GM18507 (cell line): ENCODE measurements at places on chromosomes 16 and 17.

GRCh38 chr17:54785643-54786268 is 114.9 kb upstream of the TOM1L1 start:
- no peak for DNase-seq

- no peak for DNase-seq
Measured at GRCh38 chr16:85573696-85574641, 39.2 kb upstream of the GSE1 start.

GRCh38 chr17:538181-538973 is 176.3 kb downstream of the VPS53 start:
- DNase-seq = no peak

DNA sequence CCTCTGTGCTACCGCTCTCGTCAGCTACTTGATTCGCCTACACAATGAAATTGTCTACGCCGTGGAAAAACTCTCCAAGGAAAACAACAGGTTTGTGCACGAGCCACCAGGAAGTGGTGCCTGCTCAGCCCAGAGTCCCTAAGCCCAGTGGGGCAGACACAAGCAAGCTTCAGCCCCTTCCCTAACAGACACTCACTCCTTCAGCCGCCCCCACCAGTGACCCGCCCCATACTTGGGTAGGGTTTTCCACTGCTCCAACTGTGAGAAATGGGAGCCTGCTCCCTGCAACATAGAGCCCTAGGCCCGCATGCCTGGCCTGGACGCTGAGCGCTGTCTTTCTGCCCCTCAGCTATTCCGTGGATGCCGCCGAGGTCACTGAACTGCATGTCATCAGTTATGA is 28.6 kb upstream of the ENDOV start:
- no peak for DNase-seq

DNA sequence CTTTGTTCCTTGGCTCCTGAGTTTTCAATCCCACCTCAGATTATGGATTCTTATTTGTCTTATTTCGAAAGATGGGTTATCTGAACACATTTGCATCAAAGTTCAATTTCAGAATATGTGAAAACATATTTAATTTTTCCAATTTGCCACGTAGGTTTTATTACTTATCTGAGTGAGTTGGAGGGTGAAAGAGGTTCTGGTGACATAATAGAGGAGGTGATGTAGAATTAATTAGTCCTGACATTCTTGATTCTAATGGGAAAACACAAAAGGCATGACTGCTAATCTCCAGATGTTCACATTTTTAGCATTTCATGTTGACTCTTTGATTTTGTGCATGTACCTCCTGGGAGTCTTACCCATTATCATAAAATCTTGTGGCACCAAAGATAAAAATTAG is 9.1 kb downstream of the TOM1L1 start:
- no peak for DNase-seq

DNA sequence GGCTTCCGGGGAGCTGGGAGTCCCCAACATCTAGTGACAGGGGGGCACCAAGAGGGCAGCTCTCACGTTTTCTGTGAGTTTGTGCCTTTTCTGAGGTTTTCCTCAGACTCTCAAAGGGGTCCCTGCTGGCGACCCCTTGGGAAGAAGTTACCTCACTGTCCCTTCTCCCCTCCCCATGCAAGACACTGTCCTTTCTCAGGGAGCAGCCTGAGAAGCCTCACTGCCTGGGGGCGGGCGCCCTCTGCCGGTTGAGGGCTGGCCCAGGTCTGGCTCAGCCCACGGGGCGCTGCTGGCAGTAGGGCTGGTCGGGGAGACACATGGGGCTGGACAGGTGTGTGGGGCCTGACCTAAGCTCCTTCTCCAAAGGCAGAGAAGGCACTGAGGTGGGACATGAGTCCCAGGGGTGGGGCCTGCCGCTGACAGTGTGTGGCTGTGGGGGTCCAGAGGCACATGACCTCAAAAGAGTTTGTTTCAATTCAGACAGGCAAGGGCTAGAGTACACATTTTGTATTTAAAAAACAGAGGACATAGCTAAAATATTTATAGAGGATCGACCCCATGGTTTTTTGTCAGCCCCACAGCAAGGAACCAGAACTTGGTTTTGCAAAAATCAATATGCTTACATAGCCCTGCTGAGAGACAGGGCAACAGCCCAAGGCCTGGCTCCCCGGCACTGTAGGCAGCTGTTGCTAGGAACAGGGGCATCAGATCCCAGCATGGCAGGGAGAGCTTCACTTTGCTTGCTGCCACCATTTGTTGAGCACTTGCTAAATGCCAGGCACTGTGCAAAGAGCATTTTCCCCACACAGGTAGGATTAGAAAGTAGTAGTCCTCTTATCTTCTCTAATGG is 18.5 kb upstream of the ALDH3A1 start:
- DNase-seq = peak; percentile 67

DNA sequence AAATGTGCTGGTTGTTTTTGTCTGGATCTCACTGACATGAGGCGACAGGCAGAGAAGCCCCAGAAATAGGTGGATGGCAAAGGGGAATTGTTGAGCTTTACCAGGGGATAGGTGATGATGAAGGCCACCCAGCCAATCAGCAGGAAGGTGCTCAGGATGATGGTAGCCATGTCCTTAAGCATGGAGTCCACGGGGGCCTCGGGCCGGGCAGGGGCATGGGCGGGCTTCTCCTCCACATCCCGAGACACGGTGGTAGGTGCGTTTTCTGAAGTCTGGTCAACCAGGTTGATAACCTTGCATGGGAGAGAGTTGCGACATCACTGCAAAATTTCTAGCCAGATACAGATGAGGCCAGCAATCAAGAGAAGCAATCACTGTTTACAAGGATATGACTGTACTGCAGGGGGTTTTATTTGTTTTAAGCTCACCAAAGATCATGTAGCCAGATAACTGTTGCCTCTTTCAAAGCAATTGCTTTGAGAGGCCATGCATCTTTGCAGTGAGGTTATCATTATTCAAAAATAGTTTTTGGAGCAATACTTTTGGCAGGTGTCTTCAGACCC is 37.3 kb upstream of the ICAM2 start:
- no peak for DNase-seq

DNA sequence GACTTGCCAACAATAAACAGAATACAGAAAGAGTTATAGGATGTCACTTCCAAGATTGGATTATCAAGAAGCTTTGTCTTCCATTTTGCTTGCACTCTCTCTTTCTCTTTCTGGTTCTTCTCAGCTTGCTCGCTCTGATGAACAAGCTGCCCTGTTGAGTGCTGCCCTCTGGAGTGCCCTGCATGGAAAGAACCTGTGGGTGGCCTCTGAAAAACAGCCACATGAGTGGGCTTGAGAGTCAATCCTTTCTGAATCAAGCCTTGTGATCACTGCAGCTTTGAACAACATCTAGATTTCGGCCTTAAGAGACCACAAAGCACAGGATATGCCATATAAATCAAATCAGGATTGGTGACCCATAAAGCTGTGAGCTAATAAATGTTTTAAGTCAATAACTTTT is 185.1 kb downstream of the KIF2B start:
- no peak for DNase-seq

- DNase-seq = no peak
Measured at GRCh38 chr17:67635681-67636080, 82.1 kb upstream of the NOL11 start.

DNA sequence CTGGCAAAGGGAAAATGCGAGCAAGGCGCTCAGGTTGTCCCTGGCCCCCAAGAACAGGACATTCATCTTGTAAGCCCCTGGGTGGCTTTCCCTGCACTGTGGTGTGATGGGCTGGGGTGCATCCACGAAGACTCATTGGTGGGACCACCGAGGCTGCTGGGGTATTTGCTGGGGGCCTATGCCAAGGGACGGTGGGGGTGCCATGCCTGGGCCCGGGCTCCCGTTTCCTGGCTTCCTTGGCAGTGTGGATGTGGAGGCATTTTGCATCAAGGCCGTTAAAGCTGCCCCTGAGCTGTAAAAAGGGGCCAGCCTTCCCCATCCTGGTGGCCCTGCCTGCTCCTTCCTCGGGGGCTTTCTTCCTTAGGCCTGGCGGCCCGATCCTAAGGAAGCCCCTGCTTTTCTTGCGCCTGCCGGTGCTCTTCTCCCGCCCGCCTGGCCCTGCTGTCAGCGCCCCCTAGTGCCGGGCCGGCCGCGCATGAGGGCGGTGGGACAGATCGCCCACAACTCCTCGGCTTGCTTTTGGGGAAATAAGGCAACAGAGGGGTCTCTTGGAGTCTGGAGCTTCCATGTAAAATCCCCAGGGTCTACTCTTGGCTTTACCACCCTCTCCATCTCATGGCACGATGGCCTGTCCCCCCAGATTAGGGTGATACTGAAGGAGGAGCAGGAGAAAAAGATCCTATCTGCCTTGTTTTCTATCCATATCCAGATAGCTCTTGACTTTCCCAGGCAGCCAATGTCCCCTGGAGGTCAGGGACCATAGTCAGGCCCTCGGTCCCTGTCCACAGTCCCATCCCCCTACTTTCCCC is 9.8 kb upstream of the TBX2 start:
- no peak for DNase-seq

DNA sequence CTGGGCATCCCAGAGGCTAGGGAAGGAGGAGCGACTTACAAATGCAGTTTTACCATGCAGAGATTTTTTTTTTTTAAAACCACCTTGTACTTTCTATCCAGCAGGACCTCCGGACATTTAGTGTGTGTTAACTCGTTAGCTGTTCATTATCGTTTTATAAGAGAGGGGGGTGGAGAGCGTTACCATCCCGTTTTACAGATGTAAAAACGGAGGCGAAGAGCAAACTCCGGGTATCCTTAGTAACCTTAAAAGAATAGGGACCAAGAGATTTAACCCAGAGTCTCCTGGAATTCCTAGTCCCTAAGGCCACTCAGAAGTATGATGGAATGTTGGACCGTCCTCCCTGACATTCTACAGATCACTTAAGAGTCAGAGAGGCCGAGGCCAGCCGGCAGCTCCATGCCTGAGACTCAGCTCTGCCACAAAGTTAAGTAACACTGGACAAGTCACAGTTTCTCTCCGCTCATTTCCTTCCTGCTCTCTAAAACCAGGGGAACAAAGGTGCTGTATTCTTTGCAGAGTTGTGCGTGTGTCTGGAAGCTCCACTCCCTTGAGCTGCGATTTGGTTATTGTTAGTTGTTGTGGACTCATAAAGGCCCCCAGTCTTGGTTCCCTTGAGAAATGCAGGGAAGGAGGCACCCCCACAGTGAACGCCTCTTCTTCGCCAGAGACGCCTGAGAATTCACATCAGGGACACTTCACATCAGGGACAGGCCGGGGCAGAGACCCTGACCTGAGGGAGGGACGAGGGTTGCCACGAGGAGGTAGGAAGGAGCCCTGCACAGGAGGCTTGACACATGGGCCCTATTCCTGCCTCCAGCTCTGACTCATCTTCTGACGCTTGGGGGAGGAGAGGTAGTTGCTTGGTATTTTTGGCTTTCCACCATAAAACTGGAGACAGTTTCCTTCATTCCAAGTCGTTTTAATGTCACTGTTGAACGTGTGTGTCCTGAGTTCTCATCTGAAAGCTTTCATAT is 1.2 kb downstream of the DUSP14 start:
- DNase-seq = no peak

DNA sequence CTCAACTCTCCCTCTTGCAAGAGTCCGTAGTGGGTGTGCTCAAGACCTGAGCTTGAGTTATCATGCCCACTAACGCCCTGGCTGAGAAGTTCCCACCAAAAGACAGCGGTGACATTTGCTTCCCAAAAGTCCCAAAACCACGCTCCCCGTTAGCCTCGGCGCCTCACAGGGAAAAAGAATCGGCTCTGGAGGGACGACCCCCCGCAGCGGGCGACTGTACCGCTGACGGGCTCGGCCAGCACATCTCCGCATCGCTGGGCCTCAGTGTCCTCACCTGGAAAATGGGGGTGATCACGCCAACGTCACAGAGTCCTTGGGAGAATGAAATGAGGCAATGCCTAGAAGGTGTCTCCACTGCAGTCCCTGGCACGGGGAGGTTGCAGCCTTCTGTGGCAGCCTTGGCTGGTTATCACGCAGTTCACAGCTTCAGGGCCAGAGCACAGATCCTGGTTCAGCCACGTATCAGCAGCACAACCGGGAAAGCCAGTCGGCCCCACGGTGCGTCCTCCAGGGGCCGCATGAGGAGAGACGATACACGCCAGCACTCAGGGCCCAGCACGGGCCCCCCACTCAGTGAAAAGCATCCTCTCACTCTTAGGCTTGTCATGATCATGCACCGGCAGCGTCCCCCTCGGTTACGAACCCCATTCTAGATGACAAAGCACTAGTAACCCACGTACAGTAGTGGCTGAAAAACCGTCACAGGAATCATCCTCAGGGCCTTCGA is 32.9 kb downstream of the NXN start:
- DNase-seq = no peak

- DNase-seq = no peak
Measured at GRCh38 chr17:79026376-79027273, 2.7 kb downstream of the C1QTNF1 start.

DNA sequence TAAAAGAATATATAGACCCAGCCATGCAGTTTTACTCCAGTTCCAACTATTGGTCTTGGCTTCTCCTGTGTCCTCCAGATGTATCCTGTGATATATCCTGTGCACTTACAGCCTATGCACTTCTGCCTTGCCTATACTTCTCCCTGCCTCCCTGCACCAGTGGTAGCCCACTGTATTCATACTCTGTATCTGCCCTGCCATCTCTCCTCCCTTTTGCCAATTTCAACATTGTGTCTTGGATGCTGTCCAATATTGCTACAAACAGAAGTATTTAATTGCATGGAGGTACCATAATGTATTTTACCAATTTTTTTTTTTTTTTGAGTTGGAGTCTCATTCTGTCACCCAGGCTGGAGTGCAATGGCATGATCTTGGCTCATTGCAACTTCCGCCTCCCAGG is 242.7 kb downstream of the HAPSTR1 start:
- DNase-seq = no peak

GRCh38 chr17:64129515-64129764 is 504 bp downstream of the ERN1 start:
- no peak for DNase-seq

- DNase-seq = no peak
Measured at GRCh38 chr16:62738666-62739460, 702.6 kb upstream of the CDH8 start.

DNA sequence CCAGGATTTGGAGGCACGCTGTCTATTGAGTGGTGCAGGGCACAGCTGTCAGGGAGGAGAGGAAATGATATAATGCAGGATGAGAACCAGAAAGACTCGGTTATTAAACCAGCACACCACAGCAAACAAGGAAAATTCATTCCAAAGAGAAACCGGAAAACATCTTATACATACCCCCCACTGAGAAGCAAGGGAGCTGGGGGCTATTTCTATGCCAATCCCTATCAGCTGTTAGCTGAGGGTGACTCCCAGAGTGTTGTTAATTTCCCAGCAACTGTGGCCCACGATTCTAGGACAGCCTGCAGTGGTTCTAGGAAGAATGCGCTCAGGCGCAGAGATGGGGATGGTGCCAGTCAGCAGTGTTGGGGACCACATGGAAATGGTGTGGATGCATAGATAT is 467.3 kb downstream of the PMP22 start:
- no peak for DNase-seq
